ENCODE measurements at places on chromosomes 16 and 17.

- DNase-seq, result no peak
These were observed 212.6 kb upstream of the GSE1 start for GRCh38 chr16:85400305-85401205.

- DNase-seq, result no peak
These were observed 79.0 kb downstream of the C16orf78 start for GRCh38 chr16:49452578-49452977.

DNA sequence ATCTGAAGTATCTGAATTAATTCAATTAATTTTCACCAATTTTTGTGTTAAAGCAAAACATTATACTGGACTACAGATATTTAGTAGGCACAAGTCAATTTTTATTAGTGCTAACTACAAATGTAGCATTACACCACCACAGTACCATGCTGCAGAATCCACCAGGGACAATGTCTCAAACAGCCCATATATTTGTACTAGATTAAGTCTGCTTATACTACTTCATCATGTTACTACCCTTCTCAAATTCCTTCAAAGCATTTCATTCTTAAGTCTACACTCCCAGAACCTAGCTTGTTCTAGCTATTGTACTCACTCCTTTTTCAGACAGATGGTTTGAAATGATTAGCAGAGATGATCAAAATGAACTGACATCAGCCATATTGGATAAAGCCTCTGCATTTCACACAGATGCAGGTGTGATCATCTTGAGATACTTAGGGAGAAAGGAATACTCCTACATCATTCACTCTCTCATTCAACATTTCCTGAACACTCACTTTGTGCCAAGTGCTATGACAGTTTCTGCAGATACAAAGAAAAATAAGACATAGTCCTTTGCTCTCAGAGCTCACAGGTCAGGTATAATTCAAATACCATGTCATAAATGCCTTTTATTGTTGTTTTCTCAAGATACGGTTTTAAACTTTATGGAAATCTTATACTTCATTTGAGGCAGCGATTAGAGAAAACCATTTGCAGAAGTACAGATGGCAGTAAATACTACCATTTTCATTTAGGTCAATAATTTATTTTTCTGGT lies 47.7 kb downstream of the SMURF2 start:
- DNase-seq, result no peak

GRCh38 chr17:70520956-70521355 lies 351.6 kb downstream of the KCNJ2 start:
- no peak for DNase-seq

DNA sequence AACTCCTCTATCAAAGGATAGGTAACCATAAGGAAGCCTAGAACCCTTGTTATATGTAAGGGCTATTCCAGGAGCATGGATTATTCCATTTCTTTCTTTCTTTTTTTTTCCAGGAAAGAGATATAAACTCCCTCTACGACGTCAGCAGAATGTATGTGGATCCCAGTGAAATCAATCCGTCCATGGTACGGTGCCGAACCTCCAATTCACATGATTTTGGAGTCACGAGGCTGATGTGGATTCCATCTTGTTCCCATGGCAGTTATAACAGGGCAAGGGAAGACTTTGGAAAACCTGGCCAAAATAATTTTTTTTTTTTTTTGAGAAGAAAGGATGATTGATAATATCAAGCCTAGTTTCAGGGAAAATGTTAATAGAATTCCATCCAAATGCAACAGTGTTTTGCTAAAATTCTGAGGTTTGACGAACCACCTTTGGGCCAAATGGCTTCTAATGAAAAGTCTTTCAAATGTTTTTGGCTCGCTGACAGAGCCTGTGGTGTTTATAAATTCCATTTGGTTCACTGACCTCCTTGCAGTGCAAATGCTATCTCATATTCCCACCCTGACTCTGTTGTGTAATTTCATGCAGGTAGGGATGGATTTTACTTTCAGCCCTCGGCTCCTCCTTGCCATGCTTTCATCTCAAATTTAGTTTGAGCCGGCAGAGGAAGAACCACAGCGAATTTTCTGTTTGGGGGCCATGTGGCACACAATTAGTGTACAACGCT lies 90.0 kb downstream of the SDR42E1 start:
- DNase-seq, result no peak

- no peak for DNase-seq
These were observed 49.2 kb upstream of the EMP2 start for GRCh38 chr16:10629592-10629963.

- DNase-seq, result no peak
These were observed 63.6 kb downstream of the SHISA6 start for GRCh38 chr17:11304568-11304967.

- DNase-seq, result no peak
These were observed 2.7 kb downstream of the PRCD start for GRCh38 chr17:76542566-76542971.

DNA sequence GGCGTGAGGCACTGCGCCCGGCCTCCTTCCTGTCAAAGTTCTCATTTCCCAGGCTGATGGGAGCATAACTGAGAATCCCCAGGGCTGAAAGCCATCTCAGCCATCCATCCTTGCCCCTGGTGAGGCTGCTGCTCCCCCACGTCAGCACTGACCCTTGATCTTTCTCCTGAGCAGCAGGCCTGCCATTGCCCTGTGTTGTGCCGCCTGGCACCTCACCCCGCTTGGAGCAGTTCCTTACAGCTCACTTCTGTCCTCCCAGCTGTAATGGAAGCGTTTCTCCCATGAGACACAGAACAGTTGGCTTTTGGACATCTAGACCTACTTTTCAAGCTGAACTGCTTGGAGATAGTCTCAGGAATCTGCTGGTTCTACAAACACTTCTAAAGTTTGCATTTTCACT lies 51.5 kb downstream of the OR1D5 start:
- no peak for DNase-seq

- no peak for DNase-seq
These were observed 466.3 kb downstream of the SOX9 start for GRCh38 chr17:72587156-72587555.

- DNase-seq, result peak; percentile 72
These were observed 773 bp downstream of the BLTP2 start for GRCh38 chr17:28643983-28644786.

DNA sequence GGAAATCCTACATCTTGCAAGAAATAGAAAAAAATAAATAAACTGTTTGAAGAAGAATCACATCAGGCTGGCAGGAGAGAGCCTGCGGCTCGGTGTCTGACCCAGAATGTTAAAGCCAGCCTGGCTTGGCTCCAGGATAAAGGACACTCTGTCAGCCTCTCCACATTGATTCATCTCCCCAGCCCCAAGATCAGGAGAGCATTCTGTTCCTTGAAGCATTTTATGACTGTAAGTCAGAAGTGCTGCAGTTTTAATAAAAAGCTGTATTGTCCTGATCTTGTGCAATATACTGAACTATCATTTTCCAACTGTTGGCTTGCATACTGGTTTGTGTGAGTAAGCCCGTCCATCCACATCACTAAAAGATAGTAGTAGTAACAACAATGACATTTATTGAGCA lies 426.6 kb downstream of the HAPSTR1 start:
- DNase-seq, result no peak

DNA sequence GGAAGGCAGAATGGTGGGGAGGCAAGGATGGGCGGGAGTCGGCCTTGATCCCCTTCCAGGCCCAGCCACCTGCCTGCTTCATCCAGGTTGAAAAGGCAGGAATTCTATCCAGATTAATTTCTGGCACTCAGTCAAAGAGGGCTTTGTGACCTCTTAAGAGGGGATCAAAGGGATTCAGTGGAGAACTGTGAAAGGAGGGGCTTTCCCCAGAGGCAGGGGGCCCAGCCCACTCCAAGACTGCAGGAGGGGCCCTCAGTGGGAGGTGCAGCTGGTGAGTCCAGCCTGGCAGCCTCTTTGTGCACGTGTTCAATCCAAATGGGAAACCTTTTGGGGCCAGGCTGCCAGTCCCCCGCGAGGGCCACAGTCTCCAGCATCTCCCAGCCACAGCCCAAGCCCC lies 148.5 kb upstream of the PLCG2 start:
- DNase-seq, result no peak

DNA sequence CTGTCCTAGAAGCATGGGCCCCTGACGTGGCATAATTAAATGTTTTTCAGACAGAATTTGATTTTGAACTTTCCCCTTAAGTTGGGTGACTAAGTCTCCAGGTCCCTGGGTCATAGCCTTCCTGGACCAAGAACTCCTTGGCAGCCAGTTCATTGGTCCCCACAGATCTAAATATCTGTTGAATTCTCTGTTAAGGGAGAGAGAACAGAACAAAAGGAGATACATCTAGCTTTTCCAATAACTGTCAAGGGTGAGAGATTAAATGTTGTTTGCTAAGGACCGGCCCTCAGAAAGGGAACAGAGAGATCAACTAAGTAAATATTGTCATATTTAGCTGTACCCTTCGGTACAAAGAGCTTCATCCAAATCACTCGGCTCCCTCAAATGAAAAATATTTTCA lies 78.2 kb upstream of the NOL11 start:
- DNase-seq, result no peak

GRCh38 chr17:81116704-81117103 lies 48.6 kb upstream of the PVALEF start:
- no peak for DNase-seq

DNA sequence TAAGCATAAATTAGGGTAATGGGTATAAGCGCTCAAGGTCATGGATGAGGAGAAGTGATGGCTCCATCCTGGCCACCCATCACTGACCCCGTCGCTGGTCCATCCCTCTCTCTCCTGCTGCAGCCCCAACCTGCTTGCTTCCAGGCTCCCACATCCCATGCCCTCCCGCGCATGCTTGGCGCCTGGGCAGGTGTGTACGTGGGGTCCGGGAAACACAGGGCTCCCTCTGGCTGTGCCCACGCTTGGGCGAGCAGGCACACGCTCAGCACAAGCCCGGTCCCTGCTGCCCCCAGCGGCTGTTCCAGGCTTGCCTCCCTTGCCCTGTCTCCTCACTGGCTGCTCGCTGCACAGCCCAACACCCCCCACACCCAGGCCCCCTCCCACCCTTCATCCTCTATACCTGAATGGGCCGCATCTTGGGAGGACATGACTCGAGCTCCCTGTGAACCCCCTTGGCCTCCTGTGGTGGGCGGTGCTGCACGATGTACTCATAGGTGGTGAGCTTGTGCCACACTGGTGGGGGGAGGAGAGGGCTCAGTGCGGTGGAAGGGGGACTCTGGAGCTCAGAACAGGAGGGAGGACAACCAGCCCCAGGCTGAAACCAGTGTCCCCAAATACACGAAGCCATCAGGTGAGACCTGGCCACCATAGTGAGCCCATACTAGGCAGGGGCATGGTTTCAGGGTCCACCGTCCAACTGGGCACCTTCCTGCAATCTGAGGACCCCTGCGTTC lies 4.7 kb upstream of the TPPP3 start:
- no peak for DNase-seq
